ENCODE measurements at places on chromosomes 4 and X.

DNA sequence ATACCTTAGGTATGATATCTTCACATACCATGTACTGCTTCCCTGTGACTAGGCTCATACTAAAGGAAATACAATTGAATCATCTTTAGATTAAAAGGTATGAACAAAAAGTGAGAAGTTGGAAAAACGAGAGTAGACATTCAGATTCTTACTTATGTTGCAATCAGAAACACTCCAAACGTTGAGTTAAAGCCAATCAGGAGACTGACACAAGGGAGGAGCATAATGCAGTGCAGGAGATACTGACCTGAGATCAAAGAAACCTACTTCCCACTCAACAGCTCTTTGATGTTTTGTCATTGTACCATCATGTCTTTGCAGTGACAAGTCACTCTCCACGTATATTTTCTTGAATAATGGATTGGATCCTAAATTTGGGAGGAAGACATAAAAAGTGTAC is 8.9 kb upstream of the PCDH18 start:
- no peak for DNase-seq

GRCh38 chr4:1445716-1446445 is 39.6 kb upstream of the NKX1-1 start:
- DNase-seq: no peak

GRCh38 chr4:118942465-118942864 is 53.8 kb downstream of the SYNPO2 start:
- no peak for DNase-seq

DNA sequence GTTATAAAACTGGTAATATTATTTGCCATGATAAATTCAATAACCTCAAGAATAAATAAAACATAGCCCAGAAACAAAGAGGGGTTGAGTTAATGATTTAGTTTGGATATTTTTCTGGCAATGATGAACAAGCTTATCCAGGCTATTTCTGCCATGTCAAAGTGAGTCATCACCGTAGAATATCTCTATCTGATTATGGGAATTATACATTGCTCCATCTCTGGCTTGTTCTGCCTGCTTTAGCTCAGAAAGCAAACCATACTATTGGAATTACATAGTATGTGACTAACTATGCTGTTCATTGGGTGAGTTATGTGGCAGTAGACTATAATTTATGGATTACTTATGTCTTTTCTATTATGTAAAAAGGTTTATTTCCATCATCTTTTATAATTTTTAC is 680.1 kb upstream of the AADAT start:
- no peak for DNase-seq

- no peak for DNase-seq
Observed at GRCh38 chr4:142743121-142743825, 102.8 kb downstream of the INPP4B start.
